Sigmoid colon (tissue), 7 donors: ENCODE measurements at places on chromosomes 3 and 15. TPM values are rescaled to one million over a fixed set of nuclear protein-coding genes. Genes with fewer than 3 reads are reported as not detected.

CDHR4 gene
- total RNA-seq = 1.1 TPM

FILIP1L gene
- 88.1 TPM for total RNA-seq

DNA sequence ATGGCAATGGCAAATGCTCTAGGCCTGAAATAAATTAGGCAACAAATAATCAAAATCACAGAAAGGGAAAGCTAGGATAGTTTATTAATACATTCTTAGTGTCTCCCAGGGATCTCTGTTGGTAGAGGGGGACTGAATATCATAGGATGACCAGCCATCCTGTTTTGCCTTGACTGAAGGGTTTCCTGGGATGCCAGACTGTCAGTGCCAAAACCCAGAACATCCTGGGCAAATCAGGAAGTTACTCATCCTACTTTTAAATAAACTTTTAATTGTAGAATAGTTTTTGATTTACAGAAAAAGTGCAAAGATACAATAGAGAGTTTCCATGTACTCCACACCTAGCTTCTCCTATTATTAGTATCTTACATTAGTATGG, 21.8 kb upstream of the SIAH2 start:
- no peaks in the 10 kb centered on the region for H3K27me3 ChIP-seq
- no peak for DNase-seq
- H3K27ac ChIP-seq = no peak overlapping the region
- no peak overlapping the region for H3K4me3 ChIP-seq
- H3K36me3 ChIP-seq = no peaks in the 10 kb centered on the region
- H3K4me1 ChIP-seq = no peaks in the 10 kb centered on the region

KLHL40 gene
- total RNA-seq = not detected

DNA sequence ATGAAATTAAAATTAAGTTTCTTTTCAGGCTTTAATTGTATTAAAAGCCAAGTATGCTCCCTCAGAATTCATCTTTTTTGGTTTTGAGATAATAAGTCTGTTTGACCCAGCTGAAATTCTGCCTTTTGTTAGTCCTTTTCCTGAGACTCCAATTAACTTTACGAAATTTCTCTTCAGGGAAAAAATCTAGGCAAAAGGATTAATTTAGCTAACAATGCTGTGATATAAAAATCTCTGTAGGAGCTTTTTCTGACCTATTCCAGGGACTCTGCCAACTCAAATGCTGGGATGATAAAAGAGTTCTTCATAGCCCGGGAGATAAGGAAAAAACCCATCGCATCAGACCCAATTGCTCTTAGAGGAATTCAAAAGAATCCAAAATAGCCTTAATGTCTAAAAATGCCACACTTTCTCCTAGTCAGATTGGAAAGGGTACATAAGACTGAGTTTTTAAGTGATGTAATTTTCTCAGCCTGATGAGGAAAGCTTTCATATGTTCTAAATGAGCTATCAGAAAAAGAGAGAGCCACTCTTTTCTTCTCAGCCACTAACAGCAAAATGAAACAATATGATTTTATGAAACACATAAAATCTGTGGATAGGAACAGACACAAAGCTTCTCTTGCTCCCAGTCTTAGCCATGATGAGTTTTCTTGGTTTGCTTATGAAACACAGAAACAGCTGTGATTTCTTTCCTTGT, 405.1 kb downstream of the ROBO1 start:
- no peaks in the 10 kb centered on the region for H3K27me3 ChIP-seq
- peak overlapping the region; percentile 46 for H3K27ac ChIP-seq
- no peak for DNase-seq
- no peaks in the 10 kb centered on the region for H3K36me3 ChIP-seq
- H3K4me3 ChIP-seq = no peak overlapping the region

IQCF5 gene
- not detected for total RNA-seq

- no peaks in the 10 kb centered on the region for H3K36me3 ChIP-seq
- H3K27me3 ChIP-seq = no peaks in the 10 kb centered on the region
- DNase-seq = peak; percentile 54
- H3K4me1 ChIP-seq = no peaks in the 10 kb centered on the region
These were observed 145.4 kb upstream of the TLE3 start for GRCh38 chr15:70242951-70243685.

ZNF660 gene
- total RNA-seq = 4.9 TPM

- no peak overlapping the region for H3K27ac ChIP-seq
- no peaks in the 10 kb centered on the region for H3K27me3 ChIP-seq
- no peaks in the 10 kb centered on the region for H3K36me3 ChIP-seq
- no peak for DNase-seq
- H3K4me1 ChIP-seq = peaks cover 35% of the 10 kb centered on the region
- H3K4me3 ChIP-seq = no peak overlapping the region
These were observed 18.3 kb downstream of the OSBPL10 start for GRCh38 chr3:31962801-31963205.

DNA sequence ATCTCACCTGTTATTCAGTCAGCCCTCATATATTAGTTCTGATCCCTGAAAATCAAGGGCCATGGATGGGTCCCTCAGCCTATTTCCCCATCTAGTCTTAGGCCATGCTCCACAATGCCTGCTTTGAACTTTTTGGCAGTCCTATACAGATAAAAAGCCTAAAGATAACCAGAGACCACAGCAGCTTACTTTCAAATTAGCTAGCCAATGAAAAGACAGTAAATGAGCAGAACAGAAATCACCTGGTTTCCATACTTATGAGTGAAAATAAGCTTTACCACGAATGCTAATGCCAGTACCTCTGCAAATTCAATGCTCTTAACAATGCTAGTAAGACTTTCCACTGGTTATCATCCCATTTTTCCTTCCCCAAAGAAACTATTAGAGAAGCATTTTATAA, 141.6 kb upstream of the SPRED1 start:
- H3K4me1 ChIP-seq = no peaks in the 10 kb centered on the region
- no peak overlapping the region for H3K27ac ChIP-seq
- DNase-seq = no peak
- no peaks in the 10 kb centered on the region for H3K27me3 ChIP-seq

ZXDC gene
- 26.8 TPM for total RNA-seq

- H3K27ac ChIP-seq = peak overlapping the region; percentile 0
- H3K36me3 ChIP-seq = no peaks in the 10 kb centered on the region
- no peak overlapping the region for H3K4me3 ChIP-seq
- H3K4me1 ChIP-seq = peaks cover 28% of the 10 kb centered on the region
These were observed 58.4 kb downstream of the RBMS3 start for GRCh38 chr3:29339016-29339833.

- H3K36me3 ChIP-seq = peaks cover 8% of the 10 kb centered on the region
- no peak for DNase-seq
- no peak overlapping the region for H3K4me3 ChIP-seq
- no peaks in the 10 kb centered on the region for H3K27me3 ChIP-seq
These were observed 39.5 kb downstream of the SLC6A6 start for GRCh38 chr3:14441920-14442300.

- H3K4me1 ChIP-seq = peaks cover 15% of the 10 kb centered on the region
- DNase-seq = peak; percentile 85
- H3K36me3 ChIP-seq = no peaks in the 10 kb centered on the region
- H3K4me3 ChIP-seq = peak within 1 kb of the TSS; percentile 66
- H3K27ac ChIP-seq = peak within 1 kb of the TSS; percentile 76
These were observed at the start of gene PLSCR2 for GRCh38 chr3:146469150-146470017. TSS of gene PLSCR2 (minus strand) at chr3:146469561. CDS start at chr3:146459904, 9,657 bp downstream.

- no peak for DNase-seq
- H3K4me3 ChIP-seq = no peak overlapping the region
- H3K27me3 ChIP-seq = peaks cover 100% of the 10 kb centered on the region
- peak overlapping the region; percentile 20 for H3K27ac ChIP-seq
- no peaks in the 10 kb centered on the region for H3K36me3 ChIP-seq
These were observed 9.2 kb downstream of the GATA2 start for GRCh38 chr3:128483657-128484403.

DNA sequence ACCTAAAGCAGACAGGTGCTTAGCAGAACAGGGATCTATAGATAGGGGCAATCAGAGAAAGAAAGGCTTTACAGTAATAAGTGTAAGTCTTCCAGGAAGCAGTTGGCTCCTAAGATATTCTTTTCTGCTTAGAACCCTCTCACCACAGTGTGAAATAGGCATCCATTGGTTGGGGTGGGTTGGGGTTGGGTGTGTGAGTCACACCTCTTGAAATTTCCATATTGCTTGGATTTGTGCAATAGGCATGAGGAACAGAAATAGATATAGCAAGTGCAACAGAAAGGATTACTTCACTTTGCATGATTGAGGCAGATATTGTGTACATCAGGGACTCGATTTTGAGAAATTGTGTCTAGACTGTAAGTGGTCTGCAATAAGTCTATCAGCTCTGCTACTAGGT, 200.1 kb upstream of the GAP43 start:
- H3K27me3 ChIP-seq = no peaks in the 10 kb centered on the region
- H3K4me1 ChIP-seq = no peaks in the 10 kb centered on the region
- no peak overlapping the region for H3K4me3 ChIP-seq
- H3K27ac ChIP-seq = no peak overlapping the region
- no peaks in the 10 kb centered on the region for H3K36me3 ChIP-seq
- no peak for DNase-seq

PP2D1 gene
- total RNA-seq = not detected

- H3K4me1 ChIP-seq = peaks cover 13% of the 10 kb centered on the region
- no peaks in the 10 kb centered on the region for H3K36me3 ChIP-seq
These were observed 16.4 kb downstream of the FBXO22 start for GRCh38 chr15:75920079-75920478.

DNA sequence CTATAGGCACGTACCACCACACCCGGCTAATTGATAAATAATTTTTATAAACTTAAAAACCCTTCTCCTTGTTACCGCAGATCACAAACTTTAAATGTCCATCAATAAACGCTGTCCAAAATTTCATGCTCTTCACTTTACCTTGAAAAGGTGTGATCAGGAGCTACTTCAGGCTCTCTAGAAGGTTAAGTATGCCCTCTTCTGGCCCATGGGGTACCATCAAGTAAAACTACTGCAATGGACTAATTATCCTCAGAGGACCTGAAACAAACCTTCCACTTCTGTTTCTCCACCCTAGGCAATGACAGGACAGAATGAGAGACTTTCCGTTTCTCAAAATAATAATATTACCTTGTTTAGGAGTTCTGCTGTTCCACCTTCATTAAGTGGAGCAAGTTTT, 9.2 kb downstream of the LZTFL1 start:
- no peaks in the 10 kb centered on the region for H3K4me1 ChIP-seq
- no peak overlapping the region for H3K4me3 ChIP-seq
- H3K36me3 ChIP-seq = peaks cover 5% of the 10 kb centered on the region
- no peak overlapping the region for H3K27ac ChIP-seq

DNA sequence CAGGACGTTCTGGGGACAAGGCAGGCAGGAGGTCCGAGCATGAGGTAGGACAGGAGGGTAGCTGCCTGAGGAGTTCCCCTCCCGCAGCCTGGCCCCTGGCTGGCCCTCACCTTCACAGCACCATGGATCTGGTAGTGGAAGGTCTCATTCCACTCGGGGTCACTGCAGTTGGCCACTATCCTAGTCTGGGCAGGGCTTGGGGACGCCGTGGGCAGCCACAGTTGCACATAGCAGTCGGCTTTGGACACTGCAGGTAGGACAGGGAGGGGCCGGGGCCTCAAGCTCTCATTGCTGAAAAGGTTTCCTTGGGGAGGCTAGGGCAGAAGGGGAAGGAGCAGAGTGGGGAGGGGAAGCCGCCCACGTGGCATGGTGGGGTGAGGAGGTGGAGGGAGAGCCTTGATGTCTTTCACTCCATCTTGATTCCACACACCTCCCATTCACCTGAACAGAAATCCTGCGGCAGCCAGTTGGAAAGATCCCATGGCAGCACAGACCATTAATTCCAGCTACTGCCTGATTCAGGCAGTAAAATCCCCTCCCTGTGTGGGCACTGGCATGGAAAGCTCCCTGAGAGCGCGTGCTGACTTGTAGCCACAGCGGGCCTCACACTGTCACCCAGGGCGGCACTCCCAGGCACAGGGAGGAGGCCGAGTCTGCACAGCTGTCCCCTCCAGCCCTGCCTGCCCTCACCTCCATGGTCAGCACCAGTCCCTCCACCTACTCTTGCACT, 2.1 kb downstream of the PLA2G4F start:
- DNase-seq = no peak
- H3K27me3 ChIP-seq = no peaks in the 10 kb centered on the region
- H3K36me3 ChIP-seq = peaks cover 3% of the 10 kb centered on the region
- no peaks in the 10 kb centered on the region for H3K4me1 ChIP-seq
- H3K4me3 ChIP-seq = no peak overlapping the region

DNA sequence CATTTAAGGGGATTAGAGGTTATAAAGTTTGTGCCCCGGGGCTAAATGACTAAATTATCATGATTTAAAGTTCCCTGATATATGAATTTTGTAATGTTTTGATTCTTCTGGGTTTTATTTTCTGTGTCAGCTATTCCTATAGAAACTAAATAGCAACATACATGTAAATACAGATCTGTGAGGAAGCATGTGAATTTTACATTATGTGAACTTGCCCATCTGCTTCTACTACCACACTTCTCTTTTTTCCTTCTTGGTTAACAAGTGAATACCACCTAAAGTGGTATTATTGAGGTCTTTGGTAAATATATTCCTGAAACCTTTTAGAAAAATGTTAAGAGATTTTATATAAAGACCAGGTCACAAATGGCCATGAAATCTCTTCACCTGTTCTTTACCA, 29.3 kb downstream of the SLMAP start:
- no peaks in the 10 kb centered on the region for H3K27me3 ChIP-seq
- peaks cover 20% of the 10 kb centered on the region for H3K4me1 ChIP-seq
- DNase-seq = no peak
- H3K27ac ChIP-seq = no peak overlapping the region
- H3K36me3 ChIP-seq = no peaks in the 10 kb centered on the region
